ENCODE measurements at places on chromosomes 5 and 9.

GRCh38 chr9:2271426-2271825 is 256.3 kb downstream of the SMARCA2 start:
- no peak for DNase-seq

DNA sequence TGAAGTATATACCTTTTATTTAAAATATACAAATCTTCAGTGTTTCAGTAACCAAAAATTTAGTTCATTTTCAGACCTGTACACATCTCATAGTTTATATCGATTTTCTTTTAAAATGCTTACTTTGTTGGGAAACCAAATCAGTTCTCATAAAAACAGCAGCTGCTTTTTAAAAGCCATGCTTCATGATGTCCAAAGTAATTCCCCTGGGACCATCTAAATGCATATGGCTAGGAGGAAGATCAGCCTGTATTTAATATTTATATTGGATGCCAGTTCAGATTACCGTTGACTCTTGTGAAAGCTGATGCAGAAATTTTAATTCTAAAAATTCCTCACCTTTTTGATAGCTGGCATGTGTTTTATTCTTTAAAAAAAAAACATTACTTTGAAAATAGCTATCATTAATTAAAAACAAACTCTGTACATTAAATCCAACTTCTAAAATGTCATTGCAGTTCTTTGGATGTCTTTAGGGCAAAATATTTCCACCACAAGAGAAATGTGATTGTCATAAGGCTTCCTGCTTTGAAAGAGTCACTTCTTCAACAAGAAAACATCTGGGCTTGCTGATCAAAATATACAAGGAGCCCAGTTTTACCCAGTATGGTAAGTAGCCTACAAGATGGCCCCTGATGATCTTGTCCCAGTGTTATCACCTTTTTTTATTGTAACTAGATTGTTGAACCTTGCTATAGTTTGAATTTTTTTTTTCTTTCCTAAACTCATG is 1242.9 kb upstream of the CDH6 start:
- peak; percentile 11 for DNase-seq

DNA sequence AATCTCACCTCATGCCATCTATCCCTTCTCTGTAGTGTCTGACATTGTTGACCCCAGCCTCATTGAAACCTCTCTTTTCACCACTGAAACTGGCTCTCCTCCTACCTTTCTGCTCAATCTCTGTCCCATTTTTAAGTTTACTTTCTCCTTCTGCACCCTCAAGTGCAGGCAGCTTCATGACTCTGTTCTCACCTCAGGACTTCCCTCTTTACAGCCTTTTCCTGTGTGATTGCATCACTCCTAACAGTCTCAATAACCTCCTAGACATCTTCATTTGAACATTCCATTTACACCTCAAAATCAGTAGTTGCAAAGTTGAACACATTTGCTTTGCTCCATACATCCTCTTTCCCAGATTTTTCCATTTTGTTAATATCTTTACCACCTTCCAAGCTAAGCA is 172.1 kb downstream of the RASEF start:
- no peak for DNase-seq

DNA sequence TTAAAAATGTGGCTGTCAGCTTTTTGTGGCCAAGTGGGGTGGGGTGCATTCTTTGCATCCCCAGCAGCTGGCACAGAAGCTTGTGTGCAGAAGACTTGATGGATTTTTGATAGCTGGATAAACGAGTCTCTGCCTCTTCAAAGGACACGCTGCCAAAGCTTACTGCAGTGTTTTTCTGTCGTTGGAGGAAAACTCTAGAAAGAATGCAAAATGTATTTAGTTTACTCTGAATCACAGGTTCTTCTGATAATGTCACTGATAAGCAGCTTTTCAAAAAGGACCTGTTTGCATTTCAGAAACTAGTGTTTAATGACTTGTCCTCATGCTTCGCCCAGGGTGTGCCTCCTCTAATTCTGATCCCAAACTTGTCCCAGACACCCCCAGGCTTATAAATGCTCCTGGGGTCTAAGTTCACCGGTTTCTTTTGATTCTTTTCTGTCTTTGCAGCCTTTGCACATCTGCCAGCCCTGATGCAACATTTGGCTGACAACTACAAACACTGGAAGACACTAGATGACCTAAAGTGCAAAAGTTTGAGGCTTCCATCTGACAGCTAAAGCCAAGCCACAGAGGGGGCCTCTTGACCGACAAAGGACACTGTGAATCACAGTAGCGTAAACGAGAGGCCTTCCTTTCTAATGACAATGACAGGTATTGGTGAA is 66.0 kb downstream of the WDR41 start:
- no peak for DNase-seq

DNA sequence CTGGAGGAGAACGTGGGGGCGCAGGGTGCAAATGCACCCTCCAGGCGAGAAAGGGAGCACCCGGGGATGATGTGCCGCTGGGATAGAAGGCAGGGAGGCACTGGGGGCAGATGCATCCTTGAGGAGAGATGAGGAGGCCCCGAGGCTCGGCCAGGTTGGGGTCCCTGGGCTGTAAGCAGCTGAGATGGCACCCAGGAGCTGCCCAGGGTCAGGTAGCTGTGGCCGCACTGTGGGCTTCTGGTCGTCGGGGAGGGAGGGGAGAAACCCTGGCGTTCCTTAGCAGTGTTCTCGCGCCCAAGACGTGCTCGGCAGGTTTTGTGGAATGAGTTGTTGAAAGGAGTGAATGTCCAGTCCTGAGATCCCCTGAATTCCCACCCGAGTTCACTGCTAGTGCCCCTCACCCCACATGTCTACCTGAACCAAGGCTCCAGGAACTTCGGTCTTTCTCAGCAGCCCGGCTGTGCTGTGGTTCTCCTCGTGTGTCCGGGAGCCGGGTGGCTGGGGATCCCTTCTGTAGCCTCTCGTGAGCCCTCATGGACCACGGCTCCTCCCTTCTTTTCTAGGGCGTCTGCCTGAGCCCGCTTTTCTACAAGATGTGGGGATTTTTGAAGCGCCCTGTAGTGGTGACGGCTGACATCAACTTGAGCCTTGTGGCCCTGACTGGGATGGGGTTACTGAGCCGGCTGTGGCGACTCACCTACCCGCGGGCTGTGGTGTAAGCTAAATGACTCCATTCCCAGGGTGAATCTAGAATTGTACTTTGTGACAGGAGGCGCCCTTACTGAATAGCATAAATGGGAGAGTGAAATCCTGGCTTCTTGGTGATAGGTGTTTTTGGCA is 1.1 kb downstream of the POMT1 start:
- no peak for DNase-seq

GRCh38 chr9:95333426-95333825 is 15.9 kb upstream of the FANCC start:
- DNase-seq: no peak

DNA sequence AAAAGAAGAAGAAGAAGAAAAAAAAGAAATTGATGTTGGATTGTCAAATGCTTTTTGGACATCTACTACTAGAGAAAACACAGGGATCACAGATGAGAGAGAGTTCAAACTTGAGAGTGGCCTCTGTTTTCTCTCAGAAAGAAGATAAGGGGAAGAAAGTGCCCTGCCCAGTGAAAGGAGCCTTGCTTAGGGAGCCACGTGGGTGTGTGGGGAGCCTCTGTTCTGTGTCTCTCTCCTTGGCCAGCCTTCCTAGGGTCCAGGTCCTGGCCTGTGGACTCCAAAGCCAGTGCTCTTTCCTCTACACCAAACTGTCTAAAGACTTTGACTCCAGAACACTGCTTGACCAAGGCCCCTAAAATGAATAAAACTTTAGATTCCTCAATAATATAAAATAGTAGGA is 22.0 kb upstream of the COL15A1 start:
- DNase-seq: no peak

DNA sequence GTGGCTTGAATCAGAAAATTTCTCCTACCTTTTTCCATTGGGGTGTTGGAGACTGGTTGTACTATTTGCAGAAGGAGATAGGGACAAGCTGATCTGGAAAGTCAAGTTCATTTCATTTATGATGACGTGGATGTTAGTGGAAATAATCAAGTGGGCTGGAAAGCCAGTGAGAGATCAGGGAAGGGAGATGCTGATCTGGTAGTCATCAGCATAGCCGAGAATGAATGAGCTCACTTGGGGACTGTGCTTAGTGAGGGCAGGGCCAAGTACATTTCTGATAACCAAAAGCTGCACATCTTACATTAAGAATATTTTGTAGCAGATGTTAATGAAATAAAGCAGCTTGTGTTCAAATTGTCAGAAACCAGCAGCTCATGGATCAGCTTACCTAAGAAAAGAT is 12.1 kb downstream of the MAN2A1 start:
- no peak for DNase-seq

GRCh38 chr5:36724467-36725332 is 118.3 kb downstream of the SLC1A3 start:
- DNase-seq: no peak

GRCh38 chr5:45507178-45507577 is 189.0 kb downstream of the HCN1 start:
- DNase-seq: peak; percentile 90

GRCh38 chr5:176413709-176414191 is 2.6 kb downstream of the CLTB start:
- no peak for DNase-seq

DNA sequence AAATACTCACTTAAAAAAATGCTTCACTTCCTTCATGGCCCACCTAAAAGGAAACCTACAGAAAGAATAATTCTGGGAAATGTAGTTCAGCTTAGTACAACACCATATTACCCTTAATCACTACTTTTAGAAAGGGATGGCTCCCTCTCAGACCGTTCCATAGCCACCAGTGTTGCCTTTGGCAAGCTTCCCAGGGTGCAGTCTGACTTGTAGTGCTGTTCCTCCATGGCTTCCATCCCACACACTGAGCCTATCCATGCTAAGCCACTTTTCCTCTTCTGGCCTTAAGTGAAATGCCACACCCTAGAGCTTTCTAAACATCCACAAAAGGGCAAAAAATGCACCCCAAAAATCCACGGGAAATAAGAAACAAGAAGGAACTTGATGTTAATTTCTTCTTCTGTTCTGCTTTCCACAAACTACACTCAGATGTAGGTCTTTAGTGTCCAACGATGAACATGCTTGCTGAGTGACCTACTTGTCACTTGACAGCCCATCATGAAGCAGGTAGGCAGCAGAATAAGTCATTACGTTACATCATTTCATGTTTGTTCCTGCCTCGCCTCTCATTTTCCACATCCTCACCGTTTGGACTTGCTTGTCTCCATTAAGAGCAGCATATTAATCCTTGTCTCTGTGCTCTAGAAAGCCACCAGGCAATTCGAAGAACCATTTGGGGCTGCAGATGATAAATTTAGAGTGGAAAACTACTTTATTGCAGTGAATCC is 391.1 kb upstream of the GRAMD2B start:
- no peak for DNase-seq

DNA sequence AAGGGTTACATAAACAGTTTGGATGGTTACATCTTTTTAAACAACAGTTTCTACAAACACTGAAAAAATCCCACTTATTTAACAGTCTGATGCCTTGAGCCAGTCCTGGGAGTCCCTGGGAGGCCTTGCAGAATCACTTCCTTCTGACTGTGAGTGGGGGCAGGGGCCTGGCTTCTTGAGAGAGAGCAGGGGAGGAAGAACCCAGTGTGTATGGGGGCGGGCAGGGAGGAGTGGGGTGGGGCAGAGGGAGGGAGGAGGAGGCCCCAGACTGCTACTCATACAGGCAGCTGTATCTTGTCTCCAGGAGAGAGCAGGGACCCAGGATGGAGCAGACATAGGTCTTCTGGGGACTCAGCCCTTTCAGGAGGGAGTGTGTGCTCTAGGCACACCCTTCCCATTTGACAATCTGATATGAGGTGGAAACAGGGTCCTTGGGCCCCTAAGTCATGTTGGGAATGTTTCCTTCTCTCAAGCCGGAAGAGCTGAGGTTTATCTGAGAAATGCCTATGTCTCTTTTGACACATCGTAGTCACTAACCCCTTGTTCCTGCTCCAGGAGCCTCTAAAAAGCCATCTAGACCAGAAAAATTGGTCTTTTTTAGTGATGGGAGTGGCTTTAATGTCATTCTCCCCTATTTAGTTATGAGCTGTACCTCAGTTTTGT is 52.8 kb downstream of the IRF1 start:
- DNase-seq: no peak

DNA sequence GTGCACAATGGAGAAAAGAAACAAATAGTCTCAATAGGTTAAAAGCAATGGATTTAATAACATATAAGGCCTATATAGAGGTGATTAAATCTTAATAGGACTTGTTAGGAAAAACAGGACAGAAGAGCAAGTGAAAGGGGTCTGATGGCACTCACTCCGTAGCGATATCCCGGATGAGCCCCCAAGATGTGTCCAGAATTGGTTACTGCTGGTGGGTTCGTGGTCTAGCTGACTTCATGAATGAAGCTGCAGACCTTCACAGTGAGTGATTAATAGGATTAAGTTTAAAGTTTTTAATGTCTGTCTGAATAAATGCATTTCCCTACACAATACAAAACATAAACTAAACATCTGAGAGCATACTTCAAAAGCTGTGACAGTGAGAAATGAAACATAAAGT is 110.4 kb upstream of the FAM174A start:
- no peak for DNase-seq

DNA sequence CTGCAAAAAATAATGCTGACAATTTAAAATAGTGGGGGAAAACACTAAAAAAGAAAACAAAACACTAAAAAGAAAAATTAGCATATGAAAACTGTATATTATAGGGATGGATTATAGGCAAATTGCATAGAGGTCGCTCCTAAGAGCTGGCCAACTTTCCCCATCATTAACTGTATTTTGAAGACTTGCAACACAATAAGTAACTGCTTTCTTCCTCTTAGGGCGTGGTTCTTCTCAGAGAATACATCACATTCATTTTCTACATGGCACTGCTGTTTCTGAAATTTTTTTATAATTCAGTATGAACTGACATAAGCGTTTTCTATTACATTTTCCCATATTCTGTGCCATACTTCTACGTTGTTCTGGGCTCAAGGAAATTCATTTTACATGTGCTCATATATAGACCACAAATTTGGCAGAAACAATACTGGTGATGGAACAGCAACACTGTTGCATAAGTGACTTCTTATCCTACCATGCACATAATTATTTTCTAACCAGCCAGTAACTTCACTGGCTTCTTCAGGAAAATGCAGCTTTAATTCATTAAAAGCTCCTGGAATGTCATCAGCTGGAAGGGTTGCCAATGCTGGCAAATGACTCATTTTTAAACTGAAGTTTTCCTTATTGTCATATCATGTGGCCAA is 171.2 kb upstream of the DMAC1 start:
- no peak for DNase-seq

GRCh38 chr9:93133681-93134014 is 403 bp downstream of the NINJ1 start:
- no peak for DNase-seq

DNA sequence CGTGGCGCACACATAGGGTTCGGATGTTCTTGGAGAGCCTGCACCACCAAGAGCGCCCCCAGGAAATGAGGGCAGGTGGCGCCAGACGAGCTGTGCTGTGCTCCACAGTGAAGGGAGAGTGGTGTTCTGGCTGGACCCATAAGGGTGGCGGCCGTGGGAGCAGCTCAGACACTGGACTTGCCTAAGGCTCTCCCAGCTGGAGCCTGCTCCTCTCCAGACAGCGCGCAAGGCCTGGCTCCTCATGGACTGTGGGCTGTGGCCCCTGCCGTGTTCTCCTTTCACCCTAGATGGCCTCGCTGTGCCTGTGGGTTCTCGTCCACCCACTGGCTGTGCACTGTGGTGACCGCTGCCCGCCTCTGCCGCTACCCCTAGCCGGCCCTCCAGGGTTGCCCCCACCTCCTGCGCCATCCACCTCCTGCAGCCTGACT is 92.9 kb downstream of the EHMT1 start:
- no peak for DNase-seq

GRCh38 chr9:106110483-106110882 is 416.1 kb downstream of the TMEM38B start:
- DNase-seq: no peak

GRCh38 chr9:121279776-121280388 is 11.9 kb downstream of the GSN start:
- no peak for DNase-seq

Measured in NCI-H1092 (cell line).